ENCODE measurements at places on chromosomes 4 and X.

- no peak for DNase-seq
These were observed 1.6 kb downstream of the MAGEA11 start for GRCh38 chrX:149713279-149714050.

- DNase-seq: no peak
These were observed 6.3 kb downstream of the ATRX start for GRCh38 chrX:77779695-77780094.

GRCh38 chr4:168842186-168842585 is 167.9 kb downstream of the CBR4 start:
- DNase-seq: no peak

- no peak for DNase-seq
These were observed 7.6 kb downstream of the UBE2D3 start for GRCh38 chr4:102819588-102820365.

DNA sequence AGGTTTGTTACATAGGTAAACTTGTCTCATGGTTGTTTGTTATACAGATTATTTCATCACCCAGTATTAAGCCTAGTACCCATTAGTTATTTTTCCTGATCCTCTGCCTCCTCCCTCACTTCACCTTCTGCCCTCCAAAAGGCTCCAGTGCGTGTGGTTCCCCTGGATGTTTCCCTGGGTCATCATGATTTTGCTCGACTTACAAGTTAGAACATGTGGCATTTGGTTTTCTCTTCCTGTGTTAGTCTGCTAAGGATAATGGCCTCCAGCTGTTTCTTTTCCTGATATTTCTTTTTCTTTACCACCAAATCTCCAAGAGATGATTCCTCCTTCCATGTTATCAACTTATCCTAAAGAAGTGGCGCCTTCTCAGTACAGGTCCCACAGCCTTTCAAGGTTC is 543.1 kb upstream of the ADGRL3 start:
- no peak for DNase-seq

GRCh38 chr4:7420661-7421040 is 14.1 kb downstream of the PSAPL1 start:
- DNase-seq: no peak

All from GDM1 (cell line).